CD4-positive, alpha-beta T cell (primary cell): ENCODE measurements at places on chromosomes 6 and 20.

GRCh38 chr20:48605364-48606171, 222.2 kb downstream of the PREX1 start:
- H3K36me3 ChIP-seq, result no peaks in the 10 kb centered on the region
- peaks cover 4% of the 10 kb centered on the region for H3K4me1 ChIP-seq
- no peaks in the 10 kb centered on the region for H3K27me3 ChIP-seq
- no peak overlapping the region for H3K4me3 ChIP-seq
- DNase-seq, result no peak

DNA sequence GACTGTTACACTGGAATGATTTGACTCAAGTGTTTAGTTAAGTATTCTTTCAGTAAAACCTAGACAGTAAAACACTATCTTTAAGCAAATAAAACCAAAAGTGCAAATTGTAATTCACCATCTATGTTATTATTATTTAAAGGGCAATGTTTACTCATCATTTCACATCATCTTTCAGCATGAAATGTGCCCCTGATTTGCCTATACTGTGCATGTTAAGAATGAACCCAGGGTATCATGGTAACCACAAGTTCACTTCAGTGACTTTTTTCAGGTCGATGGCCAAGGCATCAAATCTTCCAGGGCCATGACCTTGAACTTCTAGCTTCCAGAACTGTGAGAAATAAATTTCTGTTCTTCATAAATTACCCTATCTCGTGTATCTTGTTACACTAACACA, 2.1 kb upstream of the HLA-DOB start:
- H3K27ac ChIP-seq, result no peak overlapping the region
- H3K4me3 ChIP-seq, result no peak overlapping the region
- no peaks in the 10 kb centered on the region for H3K36me3 ChIP-seq

GRCh38 chr6:57173056-57173885, 1.1 kb downstream of the BAG2 start:
- H3K27ac ChIP-seq, result peak overlapping the region; percentile 31
- peak overlapping the region; percentile 69 for H3K4me3 ChIP-seq
- H3K27me3 ChIP-seq, result no peaks in the 10 kb centered on the region
- peaks cover 17% of the 10 kb centered on the region for H3K4me1 ChIP-seq
- H3K36me3 ChIP-seq, result no peaks in the 10 kb centered on the region

DNA sequence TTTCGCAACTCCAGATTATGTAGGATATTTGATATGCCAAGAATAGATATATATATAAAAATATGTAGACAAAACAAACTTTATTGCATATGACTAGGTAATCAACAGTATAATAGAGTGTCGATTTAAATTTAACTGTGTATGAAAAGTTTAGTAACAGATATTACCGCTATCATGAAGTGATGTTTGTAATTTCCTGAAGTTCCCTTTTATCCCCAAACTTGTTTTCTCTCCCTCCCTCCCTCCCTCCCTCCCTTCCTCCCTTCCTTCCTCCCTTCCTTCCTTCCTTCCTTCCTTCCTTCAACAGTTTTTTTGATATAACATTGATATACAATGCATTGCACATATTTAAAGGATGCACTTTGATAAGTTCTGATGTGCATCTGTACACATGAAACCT, 15.2 kb downstream of the ADGB start:
- H3K27ac ChIP-seq, result no peak overlapping the region
- no peak overlapping the region for H3K4me3 ChIP-seq
- H3K27me3 ChIP-seq, result no peaks in the 10 kb centered on the region
- no peak for DNase-seq
- H3K36me3 ChIP-seq, result no peaks in the 10 kb centered on the region

DNA sequence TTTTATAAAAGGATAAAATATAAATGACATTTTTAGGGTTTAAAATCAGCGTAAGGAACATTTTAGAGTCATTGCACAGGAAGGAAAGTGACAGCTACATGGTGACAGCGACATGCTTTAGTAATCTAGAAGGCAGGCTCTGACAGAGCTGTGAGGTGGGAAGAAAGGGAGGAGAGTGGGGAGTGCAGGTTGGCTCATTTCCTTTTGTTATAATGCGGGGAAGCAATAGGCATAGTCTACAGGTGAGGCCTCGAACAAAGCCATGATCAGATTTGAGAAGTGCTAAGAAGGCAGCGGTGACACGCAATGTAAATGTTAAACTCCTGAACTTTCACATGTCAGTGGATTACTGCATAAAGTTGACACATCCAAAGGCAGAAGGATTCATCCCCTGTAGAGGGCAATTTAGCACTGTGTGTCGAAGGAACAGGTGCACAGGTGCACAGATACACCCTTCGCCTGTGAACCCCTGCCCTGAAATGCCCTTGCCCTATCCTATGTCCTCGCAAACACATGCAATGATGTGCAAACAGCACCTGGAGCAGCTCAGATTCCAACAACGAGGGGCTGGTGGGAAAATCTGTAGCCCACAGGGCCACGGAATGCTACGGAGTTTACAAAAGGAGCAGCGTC, 32.4 kb upstream of the SMOC2 start:
- H3K27me3 ChIP-seq, result no peaks in the 10 kb centered on the region
- no peak for DNase-seq
- no peaks in the 10 kb centered on the region for H3K4me1 ChIP-seq
- no peaks in the 10 kb centered on the region for H3K36me3 ChIP-seq
- no peak overlapping the region for H3K4me3 ChIP-seq

DNA sequence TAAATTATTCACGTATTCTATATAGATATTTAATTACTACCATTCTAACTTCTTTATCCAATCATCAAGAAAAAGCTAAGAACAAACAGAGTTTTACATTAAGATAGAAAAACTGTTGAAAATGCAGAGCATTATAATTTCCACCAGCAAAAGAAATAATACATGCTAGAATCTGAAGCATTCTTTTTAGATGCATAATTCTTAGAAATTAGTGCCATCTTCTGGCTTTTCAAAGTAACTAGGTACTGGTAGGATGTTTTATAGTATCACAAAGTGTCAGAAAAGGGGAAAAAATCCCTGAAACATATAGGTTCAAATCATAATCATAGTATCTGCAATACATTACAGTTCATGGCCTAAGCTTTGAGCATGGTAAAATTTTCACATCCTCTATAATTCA, 178.9 kb downstream of the PHF3 start:
- no peaks in the 10 kb centered on the region for H3K36me3 ChIP-seq
- no peak for DNase-seq
- no peaks in the 10 kb centered on the region for H3K4me1 ChIP-seq
- no peak overlapping the region for H3K4me3 ChIP-seq

DNA sequence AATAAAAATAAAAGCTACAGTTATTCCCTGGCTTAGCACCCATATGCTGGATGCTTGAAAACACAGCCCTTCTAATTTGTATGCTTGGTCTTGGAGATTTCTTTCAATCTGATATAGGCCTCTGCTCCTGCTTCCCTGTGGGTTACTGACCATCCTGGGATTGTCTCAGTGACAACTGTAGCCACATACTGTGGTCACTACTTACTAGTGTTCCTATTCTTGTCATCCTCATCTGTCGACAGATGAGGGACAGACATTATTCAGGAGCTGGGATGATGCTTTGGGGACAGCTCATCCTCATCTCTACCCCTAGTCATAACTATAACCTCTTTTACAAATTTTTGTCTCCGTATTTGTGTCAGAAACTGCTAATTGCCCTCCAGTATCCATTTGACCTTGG, 388.9 kb upstream of the MAP3K7 start:
- no peaks in the 10 kb centered on the region for H3K4me1 ChIP-seq
- no peak overlapping the region for H3K4me3 ChIP-seq
- no peaks in the 10 kb centered on the region for H3K27me3 ChIP-seq
